ENCODE measurements at places on chromosomes 7 and 10.

GRCh38 chr10:29642990-29643389 lies 8.2 kb upstream of the SVIL start:
- no peak for DNase-seq

GRCh38 chr7:131087756-131088658 lies 239.7 kb upstream of the MKLN1 start:
- DNase-seq, result no peak

DNA sequence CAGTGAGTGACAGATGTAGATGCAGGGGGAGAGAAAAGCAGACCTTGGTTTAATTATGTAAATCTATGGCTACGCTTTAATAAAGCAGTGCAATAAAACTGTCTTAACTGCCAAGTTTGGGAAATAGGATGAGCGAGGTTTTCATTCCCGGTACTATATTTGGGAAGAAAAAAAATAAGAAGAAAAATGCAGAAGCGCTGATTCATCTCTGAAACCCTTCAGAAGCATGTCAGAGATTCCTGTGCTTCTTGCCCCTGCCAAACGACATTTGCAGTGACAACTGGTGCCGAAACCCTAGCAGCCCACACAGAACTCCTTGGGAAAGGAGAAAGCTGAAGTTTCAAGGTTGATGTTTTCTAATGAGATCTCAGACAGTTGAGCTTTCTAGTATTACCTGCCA lies 380.7 kb downstream of the REEP3 start:
- DNase-seq, result no peak

DNA sequence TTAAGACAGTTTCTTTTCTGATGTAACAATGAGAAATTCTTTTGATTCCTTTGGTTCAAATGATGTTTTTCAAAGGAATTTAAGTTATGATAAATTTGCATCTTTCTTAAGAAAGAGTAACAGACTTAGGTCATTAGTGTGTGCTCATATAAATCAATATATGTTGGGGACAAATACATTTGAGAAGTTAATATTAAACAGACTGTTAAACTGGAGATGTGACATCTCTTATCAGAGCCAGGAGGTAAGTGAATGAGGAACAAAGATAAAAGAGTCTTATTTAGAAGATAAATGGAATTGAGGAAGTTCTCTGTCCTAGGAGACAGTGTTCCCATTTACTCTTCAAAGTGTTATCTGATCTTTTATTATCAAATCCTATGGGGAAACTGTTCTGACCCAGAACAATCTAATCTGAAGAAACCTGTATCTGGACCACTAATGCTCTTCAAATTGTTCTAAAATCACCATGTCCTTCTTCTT lies 104.8 kb upstream of the LAMB4 start:
- DNase-seq, result no peak

- no peak for DNase-seq
Observed at GRCh38 chr7:42730586-42730985, 181.3 kb downstream of the C7orf25 start.

DNA sequence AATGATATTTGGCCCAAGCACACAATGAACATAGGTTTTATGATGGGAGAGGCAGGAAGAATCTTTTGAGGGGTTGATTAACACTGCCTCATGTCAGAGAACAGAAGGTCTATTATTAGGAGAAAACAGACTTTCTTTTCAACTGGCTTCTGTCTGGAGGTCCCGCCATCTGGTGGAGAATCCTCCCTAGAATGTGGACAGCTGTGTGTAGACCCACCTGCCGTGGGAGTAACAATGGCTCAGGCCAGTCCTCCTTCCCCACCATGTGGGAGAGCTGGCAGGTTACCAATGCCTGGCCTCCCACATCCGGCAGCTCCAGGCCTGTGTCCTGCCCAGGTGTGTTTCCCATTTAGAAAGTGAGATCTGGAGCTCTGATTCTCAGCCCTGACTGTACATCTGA lies 70.4 kb upstream of the AOAH start:
- no peak for DNase-seq

DNA sequence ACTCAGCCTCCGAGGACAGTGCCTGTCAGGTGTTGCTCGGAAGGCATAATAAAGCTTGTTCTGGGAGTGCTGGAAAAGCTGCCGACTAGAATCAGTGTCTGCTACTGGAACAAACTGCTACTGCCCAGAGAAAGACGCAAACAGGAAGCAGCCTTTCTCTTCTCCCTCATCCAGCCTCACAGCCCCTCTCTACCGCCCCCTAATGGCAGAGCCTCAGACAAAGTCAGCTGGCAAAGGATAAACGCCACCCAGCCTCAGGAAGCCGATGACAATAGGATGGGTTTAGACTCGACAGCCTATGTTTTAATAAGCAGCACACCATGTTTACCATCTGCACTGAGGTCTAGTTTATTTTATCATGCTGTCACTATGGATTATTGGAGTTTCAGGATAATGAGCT lies 169.5 kb upstream of the LYZL1 start:
- no peak for DNase-seq

DNA sequence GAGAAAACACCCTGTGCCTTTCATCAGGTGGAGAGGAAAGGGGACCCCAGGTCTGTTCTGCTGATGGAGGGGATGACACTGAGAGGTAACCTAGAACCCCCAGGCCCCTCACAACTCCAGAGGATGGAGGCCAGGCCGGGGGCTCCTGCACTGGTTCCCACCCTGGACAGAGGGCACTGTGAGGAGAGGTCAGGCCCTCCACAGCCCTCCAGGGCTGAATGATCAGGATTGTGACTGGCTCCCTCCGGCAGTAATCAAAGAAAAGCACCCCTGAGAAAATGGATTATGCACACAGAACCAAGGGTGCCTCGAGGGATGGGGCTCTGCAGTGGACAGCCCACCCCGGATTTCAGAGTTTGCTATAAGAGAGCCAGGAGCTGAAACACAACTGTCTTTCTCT lies 502.8 kb downstream of the TCERG1L start:
- DNase-seq, result no peak

DNA sequence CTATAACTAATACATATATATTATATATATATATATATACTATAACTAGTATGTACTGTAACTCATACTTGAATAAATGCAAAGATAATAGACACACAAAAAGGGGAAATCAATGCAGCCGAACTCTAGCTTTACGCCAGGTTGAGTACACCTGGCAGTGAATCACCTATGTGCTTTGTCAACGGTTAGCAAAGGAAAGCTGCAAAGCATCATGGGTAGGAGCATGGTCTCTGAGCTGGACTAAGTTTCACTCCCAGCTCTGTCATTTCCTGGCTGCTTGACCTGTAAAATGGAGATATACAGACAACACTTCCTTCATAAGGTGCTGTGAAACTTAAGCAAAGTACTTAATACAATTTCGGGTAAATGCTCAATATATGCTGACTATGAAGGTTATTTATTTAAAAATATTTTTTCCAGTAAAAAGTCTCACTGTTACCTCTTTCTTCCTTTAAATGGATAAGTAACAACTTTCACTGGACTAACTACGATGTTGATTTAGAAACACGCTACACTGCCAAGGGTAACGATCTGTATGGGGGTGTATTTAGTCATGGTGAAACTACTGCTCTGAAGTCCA lies 61.7 kb upstream of the ITGA8 start:
- DNase-seq, result no peak

- DNase-seq, result no peak
Observed at GRCh38 chr10:118473305-118473960, 122.0 kb downstream of the PRLHR start.

DNA sequence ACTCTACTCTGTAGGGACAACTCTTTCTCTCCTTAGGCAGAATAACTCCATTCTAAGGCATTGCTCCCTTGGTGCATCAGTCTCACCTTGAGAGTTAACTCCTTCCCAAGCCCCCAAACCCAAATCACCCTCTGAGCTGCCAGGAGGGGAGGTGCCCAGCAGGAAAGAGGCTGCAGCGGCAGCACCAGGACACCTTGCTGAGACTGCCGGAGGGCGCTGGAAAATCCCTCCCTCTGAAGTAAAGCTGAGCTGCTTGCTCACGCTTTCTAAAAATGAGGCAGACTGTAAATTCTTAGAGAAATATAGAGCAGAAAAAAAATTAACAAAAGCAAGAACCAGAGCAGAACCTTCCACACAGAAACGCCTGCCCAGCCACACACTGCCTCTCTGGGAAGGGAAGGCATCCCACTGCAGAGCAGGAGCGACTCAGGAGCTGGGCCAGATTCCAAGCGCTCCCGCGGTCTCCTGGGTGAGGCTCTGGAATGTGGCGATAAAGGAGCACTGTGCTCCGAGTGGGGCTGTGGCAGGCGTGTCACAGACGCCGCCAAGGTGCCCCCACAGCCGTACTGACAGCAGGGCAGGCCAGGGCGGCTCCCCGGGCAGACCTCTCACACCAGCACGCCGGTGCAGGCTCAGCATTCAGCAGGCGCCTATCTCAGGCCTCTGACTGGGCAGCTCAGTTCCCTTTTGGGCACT lies 202.1 kb downstream of the TNS3 start:
- DNase-seq, result no peak

DNA sequence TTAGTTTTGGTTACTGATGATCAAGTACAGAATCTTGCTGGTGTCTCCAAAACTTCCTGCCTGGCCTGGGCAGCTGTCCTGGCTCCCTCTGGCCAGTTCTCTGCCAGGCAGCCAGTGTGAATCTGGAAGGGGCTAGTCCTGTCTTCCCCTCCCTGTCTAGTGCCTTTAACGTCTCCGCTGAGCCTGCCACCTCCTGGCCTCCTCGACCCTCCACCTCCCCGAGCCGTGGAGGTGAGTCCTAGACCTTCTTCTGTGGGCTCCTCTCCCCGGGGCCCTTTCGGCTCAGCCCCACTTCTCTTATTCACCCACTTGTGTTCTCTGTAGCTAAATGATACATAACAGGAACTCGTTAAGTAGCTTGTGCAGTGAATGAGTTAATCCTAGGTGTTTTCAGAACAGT lies 218.2 kb downstream of the MGMT start:
- no peak for DNase-seq

- DNase-seq, result no peak
Observed at GRCh38 chr7:2644220-2644561, 12.4 kb downstream of the TTYH3 start.

DNA sequence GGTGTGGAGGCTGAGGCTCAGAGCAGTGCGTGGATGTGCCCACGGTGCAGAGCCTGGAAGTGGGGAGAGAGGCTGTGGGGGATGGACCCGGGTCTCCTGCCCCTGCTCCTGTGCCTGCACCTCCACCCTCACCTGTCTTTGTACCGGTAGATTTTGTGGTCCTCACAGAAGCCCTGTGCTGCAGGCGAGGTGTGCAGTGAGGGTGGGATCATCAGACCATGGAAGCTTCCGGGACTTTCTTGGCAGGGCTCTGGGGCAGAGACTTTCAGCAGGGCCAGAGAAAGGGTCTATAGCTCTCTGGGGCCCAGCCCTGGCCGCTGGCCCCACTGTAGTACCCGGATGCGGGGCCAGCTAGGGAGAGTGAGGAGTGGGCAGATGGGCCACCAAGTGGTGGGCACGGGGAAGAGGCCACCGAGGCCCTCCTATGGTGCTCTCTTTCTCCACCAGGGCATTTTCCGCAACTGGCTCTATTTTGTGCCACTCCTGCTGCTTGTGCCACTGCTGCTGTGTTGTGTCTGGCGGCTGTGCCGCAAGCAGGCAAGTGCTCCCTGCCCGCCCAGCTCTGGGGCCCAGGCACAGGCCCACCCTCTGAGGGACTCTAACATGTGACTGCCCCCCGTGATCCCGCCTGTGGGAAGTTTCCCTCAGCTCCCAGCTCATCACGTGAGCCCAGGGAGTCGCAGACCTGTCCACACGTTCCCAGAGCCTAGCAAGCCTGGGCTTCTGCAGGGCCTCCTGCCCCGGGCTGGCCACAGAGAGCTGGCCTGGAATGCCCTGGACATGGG lies 22.1 kb downstream of the ANTXRL start:
- DNase-seq, result no peak

- no peak for DNase-seq
Observed at GRCh38 chr7:30321089-30321881, 36.9 kb downstream of the ZNRF2 start.

Measured in thymus (tissue), 14 donors.